ENCODE measurements at places on chromosomes 4 and X.

DNA sequence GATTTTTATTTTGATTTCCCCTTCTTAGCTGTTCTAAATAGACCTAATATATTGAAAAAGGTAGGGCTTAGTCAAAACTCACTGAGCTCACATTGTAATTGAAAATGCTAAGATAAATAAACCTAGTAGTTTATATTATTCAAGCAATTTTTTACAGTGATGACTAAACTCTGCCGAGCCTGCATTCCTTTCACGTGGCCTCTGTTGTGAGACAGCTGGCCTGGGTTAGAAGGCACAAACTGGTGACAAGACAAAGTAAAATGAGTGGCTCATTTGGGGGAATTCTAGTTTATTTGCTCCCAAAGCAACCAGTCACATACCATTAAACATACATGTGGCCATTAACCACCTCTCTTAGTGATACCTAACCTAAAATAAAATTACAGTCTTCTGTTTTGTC is 169.4 kb upstream of the TEX13C start:
- no peak for DNase-seq

GRCh38 chr4:36165631-36166005 is 78.7 kb downstream of the ARAP2 start:
- DNase-seq = no peak

- no peak for DNase-seq
Observed at GRCh38 chr4:109065006-109065405, 237.5 kb downstream of the COL25A1 start.

DNA sequence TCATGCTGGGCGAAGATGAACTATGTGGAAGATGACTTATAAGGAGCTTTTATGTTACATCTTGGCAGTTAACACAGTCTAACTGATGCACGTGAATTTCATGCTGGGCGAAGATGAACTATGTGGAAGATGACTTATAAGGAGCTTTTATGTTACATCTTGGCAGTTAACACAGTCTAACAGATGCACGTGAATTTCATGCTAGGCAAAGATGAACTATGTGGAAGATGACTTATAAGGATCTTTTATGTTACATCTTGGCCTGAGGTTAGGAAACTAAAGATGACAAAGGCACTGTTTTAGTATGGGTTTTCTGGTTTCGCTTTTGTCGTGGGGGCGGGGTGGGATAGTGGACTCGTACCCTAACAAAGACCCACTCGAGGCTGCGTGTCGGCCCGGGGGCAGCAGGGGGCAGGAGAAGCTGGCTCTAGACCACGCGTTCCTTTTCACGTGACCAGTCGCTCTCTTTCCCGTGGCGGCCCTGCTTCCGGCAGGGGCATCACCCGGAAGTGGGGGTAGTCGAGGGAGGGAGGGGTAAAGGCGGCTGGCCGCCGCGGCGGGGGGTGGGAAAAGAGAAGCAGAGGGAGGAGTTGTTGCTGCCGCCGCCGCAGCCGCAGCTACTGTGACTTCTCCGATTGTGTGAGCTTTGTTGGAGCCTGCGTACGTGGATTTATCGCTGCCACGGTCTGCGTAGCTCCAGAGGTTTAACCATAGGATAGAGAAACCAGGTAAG is at the start of gene ATP7A:
ATP7A (plus strand) TSS at position 586 of the 733 bp plus-strand sequence. CDS start 60,949 bp downstream, outside the sequence.
- DNase-seq = peak; percentile 70

- DNase-seq = no peak
Observed at GRCh38 chr4:83582289-83582785, 46.4 kb downstream of the GPAT3 start.

DNA sequence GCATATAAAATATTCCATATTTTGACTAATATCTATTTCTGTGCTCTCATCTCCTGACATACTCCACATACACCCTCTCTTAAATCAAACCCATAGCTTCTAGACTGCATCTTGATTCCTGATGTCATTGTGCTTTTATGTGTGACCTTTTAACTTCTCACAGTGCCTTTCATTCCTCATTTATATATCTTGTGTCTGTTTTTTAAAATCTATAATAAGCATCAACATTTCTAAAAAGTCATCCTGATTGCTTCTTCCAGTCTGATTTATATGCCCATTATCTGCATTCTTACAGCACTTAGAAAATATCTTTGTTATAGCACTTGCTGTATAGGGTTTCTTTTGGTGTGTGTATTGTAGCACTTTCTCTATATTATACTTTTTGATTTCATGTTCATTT is 190.1 kb upstream of the ITM2A start:
- no peak for DNase-seq

DNA sequence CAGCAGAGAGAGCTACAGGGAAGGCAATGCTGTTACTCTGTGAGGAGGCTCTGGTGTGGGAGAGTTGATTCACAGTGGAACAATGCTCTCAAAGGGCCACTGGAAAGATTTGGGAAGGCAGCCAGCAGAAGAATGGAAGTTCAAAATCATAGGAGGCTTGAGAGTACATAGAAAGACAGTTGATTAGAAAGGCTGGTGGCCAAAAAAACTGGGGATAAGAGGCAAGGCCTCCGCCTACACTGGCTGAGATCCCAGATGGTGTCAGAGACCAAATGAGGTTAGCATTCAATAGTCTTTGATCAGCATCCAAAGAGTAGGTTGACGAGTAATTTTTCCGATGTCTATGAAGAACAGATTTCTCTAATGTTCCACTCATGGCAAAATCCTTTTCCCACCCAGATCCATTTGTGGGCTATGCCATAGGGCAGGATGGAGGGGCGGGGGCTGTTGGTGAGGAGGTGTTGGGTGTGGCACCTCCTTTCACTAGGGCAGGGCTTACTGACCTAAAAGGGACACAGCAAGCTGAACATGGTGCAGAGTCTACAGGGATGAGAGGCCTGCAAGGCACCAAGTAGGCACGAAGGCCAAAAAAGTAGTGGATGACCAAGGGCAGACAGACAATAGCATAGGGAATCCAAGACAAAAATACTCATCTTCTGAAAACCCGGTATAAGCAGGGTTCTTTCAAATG is 15.1 kb downstream of the TEC start:
- DNase-seq = no peak

DNA sequence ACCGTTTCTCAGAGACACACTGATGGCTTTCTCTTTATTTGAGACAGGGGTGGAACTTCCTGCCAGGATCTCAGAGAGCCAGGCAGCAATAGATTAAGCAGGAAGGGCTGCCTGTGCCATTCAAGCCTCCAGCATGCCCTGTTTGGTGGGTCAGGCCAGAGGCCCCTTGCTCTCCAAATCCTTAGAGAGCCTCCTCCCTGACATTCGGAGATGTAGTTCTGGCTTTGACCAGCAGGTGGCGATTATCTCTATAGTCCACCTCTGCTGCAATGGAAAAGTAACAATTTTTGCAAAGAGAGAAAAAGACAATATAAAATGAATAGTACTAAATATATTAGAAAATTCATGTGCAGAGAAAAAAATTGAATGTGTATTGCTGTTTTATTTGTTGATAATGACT is 93.9 kb downstream of the NXF2B start:
- DNase-seq = no peak

GRCh38 chr4:109472343-109472761 is 38.7 kb downstream of the SEC24B start:
- no peak for DNase-seq

DNA sequence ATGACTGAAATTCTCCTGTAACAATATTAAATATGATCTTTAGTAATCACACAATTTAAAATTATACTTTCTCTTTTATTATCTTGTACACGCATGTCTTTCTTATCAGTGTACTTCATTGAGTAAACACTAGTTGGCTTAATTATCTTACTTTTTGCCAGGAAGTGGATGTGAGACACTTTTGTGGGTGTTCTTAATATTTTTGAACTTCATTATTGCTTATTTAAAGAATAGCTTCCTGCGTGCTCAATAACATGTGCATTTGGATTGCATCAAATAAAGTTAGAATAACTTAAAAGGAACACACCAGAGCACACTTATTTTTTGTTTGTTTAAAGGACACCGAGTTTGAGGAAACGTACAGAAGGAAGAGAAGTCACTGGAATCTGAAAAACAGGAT is 128.5 kb upstream of the VEGFC start:
- no peak for DNase-seq

- no peak for DNase-seq
Observed at GRCh38 chrX:105894721-105895120, 72.4 kb downstream of the NRK start.

- DNase-seq = no peak
Observed at GRCh38 chr4:91032725-91033445, 905.7 kb downstream of the CCSER1 start.

DNA sequence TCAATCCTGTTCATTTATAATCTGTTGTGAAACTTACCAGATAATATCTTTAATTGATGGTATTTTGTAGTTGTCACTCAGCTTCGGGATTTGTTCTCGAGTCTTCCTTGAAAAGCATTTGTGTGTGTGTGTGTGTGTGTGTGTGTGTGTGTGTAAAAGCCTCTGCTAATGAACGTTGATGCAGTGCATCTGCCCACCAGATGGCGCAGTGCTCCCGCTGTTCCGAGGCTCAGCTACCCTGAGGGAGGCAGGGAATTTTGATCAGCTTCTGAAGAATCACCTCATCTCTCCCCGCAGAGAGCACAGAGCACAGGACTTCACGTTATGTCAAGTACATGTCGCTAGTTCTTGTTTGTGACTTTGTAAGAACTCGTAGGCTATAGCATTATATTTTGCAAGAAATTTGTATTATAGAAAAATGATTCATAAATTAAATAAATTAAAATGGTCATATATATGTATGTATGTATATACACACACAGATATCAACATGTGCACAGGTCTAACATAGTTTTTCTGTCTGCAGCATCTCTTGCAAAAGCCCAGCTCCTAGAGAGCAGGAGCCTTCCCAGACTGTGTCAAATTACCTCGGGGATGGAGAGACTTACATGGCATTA is 316.7 kb upstream of the IGFBP7 start:
- DNase-seq = peak; percentile 28

GRCh38 chr4:7151668-7152227 is 40.6 kb upstream of the SORCS2 start:
- no peak for DNase-seq

DNA sequence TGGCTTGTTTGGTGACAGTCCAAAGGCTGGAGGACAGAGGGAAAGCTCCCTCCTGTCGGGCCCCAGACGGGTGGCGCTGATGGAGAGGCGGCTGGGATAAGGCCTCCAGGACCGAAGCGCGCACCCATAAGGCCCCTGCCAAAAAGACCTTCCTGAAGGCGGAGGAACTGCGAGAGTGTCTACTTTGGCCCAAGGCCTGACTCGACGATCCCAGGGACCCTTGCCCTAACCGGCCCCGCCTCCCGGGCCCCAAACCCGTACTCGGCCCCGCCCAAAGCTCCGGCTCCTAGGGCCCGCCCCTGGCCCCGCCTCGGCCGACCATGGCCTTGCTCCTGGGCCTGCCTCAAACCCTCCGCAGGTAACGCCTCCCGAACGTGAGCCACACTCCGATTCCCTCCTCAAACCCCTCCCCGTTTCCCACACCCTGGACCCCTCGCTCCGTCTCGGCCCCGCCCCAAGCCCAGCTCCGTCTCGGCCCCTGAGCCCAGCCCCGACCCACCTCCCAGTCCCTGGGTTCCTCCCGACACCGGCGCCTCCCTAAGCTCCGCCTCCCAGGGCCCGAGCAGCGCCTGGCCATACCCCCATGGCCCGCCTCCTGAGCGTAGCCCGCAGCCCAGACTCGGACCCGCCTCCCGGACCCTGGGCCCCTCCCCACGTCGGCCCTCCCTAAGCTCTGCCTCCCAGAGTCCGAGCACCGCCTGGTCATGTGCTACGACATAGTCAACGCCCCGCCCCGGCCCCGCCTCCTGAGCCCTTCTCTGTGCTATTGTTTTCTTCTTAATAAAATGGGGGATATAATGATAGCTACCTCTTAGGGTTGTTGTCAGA is 90.0 kb upstream of the DRD5 start:
- DNase-seq = peak; percentile 71

All from SW 1271 (cell line).